ENCODE measurements at places on chromosomes 5 and 9.

- DNase-seq = no peak
- H3K27ac ChIP-seq = no peak overlapping the region
- no peaks in the 10 kb centered on the region for H3K27me3 ChIP-seq
- peaks cover 12% of the 10 kb centered on the region for H3K4me1 ChIP-seq
Measured at GRCh38 chr5:138869763-138870500, 5.2 kb downstream of the LRRTM2 start.

- no peak overlapping the region for H3K4me3 ChIP-seq
- H3K4me1 ChIP-seq = no peaks in the 10 kb centered on the region
- H3K36me3 ChIP-seq = no peaks in the 10 kb centered on the region
Measured at GRCh38 chr9:79237861-79238260, 333.9 kb upstream of the TLE4 start.

- no peaks in the 10 kb centered on the region for H3K27me3 ChIP-seq
- H3K36me3 ChIP-seq = no peaks in the 10 kb centered on the region
- no peak overlapping the region for H3K4me3 ChIP-seq
- no peak overlapping the region for H3K27ac ChIP-seq
- no peaks in the 10 kb centered on the region for H3K4me1 ChIP-seq
Measured at GRCh38 chr9:87193925-87194868, 246.9 kb upstream of the GAS1 start.

DNA sequence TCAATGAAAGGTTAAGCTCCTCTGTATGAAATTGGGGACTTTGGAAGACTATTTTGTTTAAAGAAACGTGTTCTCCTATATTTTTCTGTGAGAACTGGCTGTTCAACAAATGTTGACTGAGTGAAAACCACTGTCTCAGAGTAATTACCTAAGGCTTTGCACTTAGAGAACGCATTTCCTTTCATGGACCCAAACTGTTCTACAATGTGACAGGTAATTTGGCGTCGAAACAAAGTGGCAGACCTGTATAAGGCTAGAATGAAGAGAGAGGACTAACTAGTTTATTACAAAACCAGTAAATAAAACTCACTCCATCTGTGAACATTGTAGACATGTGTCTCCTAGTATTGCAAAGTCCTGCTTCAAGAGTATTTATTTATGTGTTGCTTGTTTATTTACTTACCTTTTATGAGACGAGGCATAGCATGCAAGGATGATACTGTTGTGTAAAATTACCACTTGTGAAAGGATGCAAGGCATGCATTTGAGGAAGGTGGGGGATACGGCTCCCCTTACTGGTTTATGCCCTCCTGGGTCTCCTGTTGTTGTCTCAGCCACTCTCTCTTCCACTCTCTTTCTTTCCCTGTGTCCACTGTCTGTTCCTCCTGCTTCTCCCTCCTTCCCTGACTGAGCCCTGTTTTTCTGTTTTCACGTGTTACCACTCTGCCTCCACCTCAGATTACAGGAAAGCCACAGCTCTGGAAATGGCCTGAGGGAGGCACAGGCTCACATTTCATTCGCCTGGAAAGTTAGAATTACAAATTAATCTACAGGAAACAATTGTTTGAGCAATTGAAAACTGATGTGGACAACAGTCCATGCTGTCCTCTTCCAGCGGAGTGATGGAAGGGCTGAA, 444.0 kb upstream of the ZNF608 start:
- no peaks in the 10 kb centered on the region for H3K36me3 ChIP-seq
- H3K27ac ChIP-seq = no peak overlapping the region
- no peaks in the 10 kb centered on the region for H3K27me3 ChIP-seq
- no peak overlapping the region for H3K4me3 ChIP-seq
- H3K4me1 ChIP-seq = no peaks in the 10 kb centered on the region

GRCh38 chr5:96616801-96617200, 45.4 kb upstream of the CAST start:
- H3K36me3 ChIP-seq = no peaks in the 10 kb centered on the region
- H3K27me3 ChIP-seq = no peaks in the 10 kb centered on the region
- H3K4me3 ChIP-seq = no peak overlapping the region

- H3K4me3 ChIP-seq = no peak overlapping the region
- DNase-seq = no peak
- no peak overlapping the region for H3K27ac ChIP-seq
- no peaks in the 10 kb centered on the region for H3K36me3 ChIP-seq
Measured at GRCh38 chr5:126591549-126591948, 3.5 kb downstream of the ALDH7A1 start.

DNA sequence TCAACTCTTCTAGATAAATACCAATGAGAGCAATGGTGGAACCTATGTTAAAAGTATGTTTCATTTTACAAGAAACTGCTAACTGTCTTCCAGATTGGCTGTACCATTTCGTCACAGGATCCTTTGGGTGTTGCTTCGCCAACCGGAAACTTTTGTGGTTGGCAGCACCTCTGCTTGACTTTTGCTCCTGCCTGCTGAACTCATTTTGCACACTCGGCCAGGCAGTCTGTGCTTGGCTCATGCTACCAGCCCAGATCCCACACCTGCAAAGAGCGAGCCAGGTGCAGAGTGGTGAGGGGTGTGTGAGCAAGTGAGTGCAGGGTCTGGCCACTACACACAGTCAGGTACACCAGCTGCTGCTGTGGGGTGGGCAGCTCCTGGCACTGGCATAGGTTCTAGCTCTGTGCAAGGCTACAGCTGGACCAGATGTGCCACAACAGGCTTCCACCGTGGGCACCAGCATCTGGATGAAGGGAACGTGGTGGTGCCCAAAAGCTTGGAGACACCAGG, 422.3 kb downstream of the PRR16 start:
- H3K4me1 ChIP-seq = no peaks in the 10 kb centered on the region
- no peak for DNase-seq
- H3K27ac ChIP-seq = no peak overlapping the region
- no peak overlapping the region for H3K4me3 ChIP-seq
- H3K27me3 ChIP-seq = no peaks in the 10 kb centered on the region

DNA sequence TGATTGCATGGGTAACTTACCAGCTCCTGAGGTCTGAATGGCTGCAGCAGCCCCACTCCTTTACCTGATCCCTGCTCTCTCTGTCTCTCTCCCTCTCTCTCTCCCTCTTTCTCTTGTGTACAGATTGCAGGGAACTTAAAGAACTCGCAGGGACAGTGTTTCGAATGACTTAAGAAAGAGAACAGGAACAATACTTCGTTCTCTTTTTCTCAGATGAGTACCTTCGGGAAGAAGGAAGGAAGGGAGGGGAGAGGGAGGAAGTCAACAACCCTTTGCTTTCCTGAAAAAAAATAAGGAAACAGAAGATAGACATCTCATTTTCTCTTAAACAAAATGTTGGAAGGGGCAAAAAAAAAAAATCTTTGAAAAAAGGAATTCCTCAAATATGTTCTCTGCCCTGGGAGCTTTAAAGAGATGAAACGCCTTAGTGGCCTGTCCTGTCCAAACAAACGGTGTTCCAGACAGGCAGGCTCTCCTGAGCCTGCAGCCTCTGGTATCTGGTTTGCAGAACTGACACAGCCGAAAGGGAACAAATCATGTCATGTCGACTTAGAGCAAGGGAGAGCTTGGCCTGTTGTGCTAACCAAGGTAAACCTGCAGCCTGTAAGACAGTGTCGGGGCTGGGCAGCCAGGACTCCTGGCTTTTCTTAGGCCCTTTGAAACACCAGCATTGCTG, at the start of gene ZNF366:
ZNF366 (minus strand) TSS at position 180 of the 676 bp plus-strand sequence. CDS start 45,914 bp downstream, outside the sequence.
- no peak within 1 kb of the TSS for H3K27ac ChIP-seq
- no peak within 1 kb of the TSS for H3K4me3 ChIP-seq
- H3K4me1 ChIP-seq = no peaks in the 10 kb centered on the region
- no peak for DNase-seq
- no peaks in the 10 kb centered on the region for H3K36me3 ChIP-seq
- no peaks in the 10 kb centered on the region for H3K27me3 ChIP-seq

GRCh38 chr5:38653389-38653788, 96.9 kb upstream of the LIFR start:
- no peak for DNase-seq
- no peaks in the 10 kb centered on the region for H3K27me3 ChIP-seq
- no peaks in the 10 kb centered on the region for H3K4me1 ChIP-seq
- no peak overlapping the region for H3K27ac ChIP-seq
- no peak overlapping the region for H3K4me3 ChIP-seq

DNA sequence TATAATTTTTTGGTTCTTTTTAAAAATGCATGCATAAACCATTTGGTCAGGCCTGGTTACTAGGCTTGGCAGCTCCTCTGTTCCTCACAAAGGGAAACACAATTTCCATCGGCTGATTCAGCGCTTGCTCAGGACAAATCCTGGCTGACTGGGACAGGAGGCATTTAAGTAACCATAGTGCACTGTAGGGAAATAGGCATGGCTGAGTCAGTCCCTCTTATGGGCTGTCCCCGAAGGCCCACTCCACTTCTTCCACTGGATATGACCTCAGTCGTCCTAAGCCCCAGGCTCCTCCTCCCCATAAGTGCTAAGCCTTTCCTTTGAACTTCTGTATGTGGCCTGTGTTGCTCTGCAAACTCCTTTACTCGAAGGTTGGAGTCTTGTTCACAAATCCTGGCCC, 71.2 kb upstream of the GLIS3 start:
- no peak for DNase-seq
- H3K27ac ChIP-seq = no peak overlapping the region
- no peaks in the 10 kb centered on the region for H3K4me1 ChIP-seq
- H3K27me3 ChIP-seq = peaks cover 4% of the 10 kb centered on the region
- H3K36me3 ChIP-seq = no peaks in the 10 kb centered on the region

DNA sequence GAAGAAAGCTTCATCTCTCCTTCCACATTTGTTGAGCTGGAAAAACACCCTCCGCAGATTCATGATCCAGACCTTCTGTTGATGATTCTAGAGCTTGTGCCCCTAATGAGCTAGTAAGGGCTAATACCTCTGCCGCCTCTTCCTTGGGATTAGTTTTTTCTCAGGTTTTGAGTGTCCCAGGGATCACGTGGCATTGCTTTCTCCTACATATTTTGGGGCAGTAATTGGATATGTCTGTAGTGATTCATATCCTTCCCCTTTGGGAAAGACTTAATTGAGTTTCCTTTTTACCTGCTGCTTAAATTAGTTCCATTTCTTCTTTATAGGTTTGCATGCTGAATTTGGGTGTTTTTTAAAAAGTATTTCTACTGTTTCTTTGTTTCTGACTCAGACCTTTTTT, 143.9 kb downstream of the GOLPH3 start:
- H3K36me3 ChIP-seq = no peaks in the 10 kb centered on the region
- H3K27ac ChIP-seq = no peak overlapping the region
- no peaks in the 10 kb centered on the region for H3K4me1 ChIP-seq

GRCh38 chr9:128781187-128782070, 5.6 kb upstream of the TBC1D13 start:
- H3K4me1 ChIP-seq = peaks cover 4% of the 10 kb centered on the region
- DNase-seq = no peak
- H3K27ac ChIP-seq = no peak overlapping the region
- H3K36me3 ChIP-seq = no peaks in the 10 kb centered on the region

- no peak overlapping the region for H3K4me3 ChIP-seq
- no peak for DNase-seq
- no peaks in the 10 kb centered on the region for H3K36me3 ChIP-seq
Measured at GRCh38 chr9:22405869-22406659, 40.6 kb upstream of the DMRTA1 start.

GRCh38 chr5:145237843-145238242, 597.3 kb downstream of the PRELID2 start:
- no peak overlapping the region for H3K4me3 ChIP-seq
- no peaks in the 10 kb centered on the region for H3K4me1 ChIP-seq
- no peaks in the 10 kb centered on the region for H3K36me3 ChIP-seq
- no peaks in the 10 kb centered on the region for H3K27me3 ChIP-seq

GRCh38 chr9:14159440-14160216, 154.3 kb downstream of the NFIB start:
- no peak overlapping the region for H3K4me3 ChIP-seq
- no peaks in the 10 kb centered on the region for H3K27me3 ChIP-seq
- no peak for DNase-seq
- no peaks in the 10 kb centered on the region for H3K36me3 ChIP-seq

DNA sequence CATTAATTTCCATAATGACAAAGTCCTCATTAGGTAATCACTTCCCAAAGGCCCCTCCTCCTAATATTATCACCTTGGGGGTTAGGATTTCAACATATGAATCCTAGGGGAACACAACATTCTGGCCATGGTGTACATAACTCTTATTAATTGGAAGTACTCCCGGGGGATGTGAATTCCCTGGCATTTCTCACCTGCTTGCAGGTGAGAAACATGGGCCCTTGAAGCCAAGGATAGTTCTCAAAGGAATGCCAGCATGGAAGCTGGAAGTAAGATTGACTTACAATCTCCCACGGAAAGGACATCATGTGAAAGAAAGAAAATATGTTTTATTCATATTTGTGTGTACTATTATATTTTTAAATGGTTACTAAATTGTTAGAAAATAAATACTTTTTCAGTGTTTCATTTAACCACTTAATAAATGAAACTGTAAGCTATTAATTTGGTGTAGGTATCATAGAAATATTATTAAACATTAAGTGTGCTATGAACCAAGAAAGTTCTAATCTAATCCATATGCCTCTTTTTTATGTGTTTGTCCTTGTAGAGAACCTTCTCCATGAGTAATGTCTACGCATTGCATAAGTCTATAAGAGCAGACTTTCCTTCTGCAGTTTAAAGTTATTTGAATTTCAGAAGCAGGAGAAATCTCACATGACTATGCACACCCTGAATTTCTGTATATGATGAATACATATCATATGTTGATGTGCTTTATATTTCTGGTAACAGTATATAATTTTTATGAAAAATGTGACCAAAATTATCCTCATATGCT, 59.4 kb downstream of the ANXA1 start:
- H3K4me1 ChIP-seq = no peaks in the 10 kb centered on the region
- H3K36me3 ChIP-seq = no peaks in the 10 kb centered on the region
- no peaks in the 10 kb centered on the region for H3K27me3 ChIP-seq
- H3K4me3 ChIP-seq = no peak overlapping the region
- DNase-seq = no peak

GRCh38 chr5:104352954-104353353, 790.4 kb upstream of the NUDT12 start:
- H3K4me1 ChIP-seq = no peaks in the 10 kb centered on the region
- H3K36me3 ChIP-seq = no peaks in the 10 kb centered on the region
- H3K27ac ChIP-seq = no peak overlapping the region

GRCh38 chr9:86978922-86979474, 31.7 kb upstream of the GAS1 start:
- no peak overlapping the region for H3K27ac ChIP-seq
- H3K4me1 ChIP-seq = no peaks in the 10 kb centered on the region
- H3K27me3 ChIP-seq = no peaks in the 10 kb centered on the region
- no peaks in the 10 kb centered on the region for H3K36me3 ChIP-seq
- H3K4me3 ChIP-seq = no peak overlapping the region

DNA sequence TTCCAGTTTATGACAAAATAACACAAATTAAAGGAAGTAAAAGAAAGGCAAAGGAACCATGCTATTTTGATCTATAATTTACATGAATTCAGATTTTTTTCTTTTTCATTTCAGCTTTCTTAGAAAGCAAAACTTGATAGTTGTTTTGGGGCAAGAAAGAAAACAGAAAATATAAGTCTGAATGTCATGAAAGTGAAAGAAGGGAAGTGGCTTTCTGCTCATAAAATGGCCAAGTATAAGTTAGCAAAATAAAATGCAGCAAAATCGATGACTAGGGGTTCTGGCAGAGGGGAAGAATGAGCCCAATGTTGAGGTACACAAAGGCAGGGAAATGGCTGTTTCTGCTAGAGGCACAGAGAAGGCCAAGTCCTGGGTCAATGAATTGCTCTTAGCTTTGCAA, 3.0 kb upstream of the IFNW1 start:
- no peak overlapping the region for H3K27ac ChIP-seq
- no peaks in the 10 kb centered on the region for H3K4me1 ChIP-seq
- H3K36me3 ChIP-seq = no peaks in the 10 kb centered on the region

Data from naive thymus-derived CD4-positive, alpha-beta T cell (primary cell).